Calu3 (cell line): ENCODE measurements at places on chromosomes 11 and 22.

DNA sequence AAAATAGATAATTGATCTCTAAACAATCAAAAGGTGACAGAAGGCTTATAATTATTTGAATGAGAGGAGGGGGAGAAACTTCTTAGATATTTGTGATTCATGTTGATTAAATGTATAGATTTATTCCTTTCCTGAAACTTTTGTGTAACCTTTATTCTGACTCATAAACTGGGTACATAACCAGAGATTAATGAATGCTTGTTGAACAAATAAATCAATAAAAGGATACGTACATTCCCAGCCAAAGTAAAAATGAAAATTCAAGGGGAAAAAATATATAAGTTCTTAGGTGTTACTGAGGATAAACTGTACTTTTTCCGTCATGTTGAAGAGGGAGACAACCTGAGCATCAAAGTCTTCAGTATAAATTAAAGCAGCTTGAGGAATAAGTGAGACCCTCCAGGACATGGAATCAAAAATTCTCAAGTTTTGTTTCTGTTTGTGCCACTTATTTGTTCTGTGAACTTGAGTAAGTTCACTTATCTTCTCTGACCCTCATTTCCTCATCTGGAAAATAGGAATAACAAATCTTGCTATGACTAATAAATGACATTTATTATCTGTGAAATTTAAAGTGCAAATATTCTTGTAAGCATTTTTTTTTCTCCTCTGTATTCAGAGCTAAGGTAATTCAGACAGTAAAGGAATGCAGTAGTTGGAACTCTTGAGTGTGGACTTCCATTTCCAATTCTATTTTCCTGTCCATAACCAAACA, 195.4 kb downstream of the METTL15 start:
- no peaks in the 10 kb centered on the region for H3K27me3 ChIP-seq
- H3K4me3 ChIP-seq: peak overlapping the region; percentile 30
- H3K4me1 ChIP-seq: no peaks in the 10 kb centered on the region
- no peak for DNase-seq

- H3K27me3 ChIP-seq: peaks cover 15% of the 10 kb centered on the region
- H3K4me1 ChIP-seq: peaks cover 12% of the 10 kb centered on the region
- H3K36me3 ChIP-seq: no peaks in the 10 kb centered on the region
- DNase-seq: no peak
These were observed 48.0 kb upstream of the AMPD3 start for GRCh38 chr11:10407055-10407454.

DNA sequence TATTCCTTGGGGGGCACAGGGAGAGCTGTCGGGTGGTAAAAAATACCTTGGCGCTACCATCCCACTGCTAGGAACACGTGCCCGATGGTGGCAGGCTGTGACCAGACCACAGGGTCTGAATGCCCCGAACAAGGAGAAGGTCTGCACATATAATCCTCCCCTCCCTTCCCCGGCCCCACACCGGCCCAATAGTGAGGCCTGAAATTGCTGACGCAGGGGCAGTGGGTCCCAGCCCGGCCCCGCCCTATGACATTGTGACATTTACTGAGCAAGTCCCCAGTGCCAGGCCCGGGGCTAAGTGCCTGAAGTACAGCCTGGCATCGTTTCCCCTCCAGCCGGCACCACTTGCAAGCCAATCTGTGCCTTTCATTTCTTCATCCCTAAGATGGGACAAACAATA, 19.5 kb downstream of the MN1 start:
- H3K27ac ChIP-seq: no peak overlapping the region
- no peaks in the 10 kb centered on the region for H3K4me1 ChIP-seq
- no peak overlapping the region for H3K4me3 ChIP-seq

GRCh38 chr11:62682518-62682917, 3.6 kb upstream of the UBXN1 start:
- no peak overlapping the region for H3K27ac ChIP-seq
- H3K27me3 ChIP-seq: no peaks in the 10 kb centered on the region
- H3K36me3 ChIP-seq: peaks cover 26% of the 10 kb centered on the region
- H3K4me3 ChIP-seq: no peak overlapping the region
- H3K4me1 ChIP-seq: peaks cover 14% of the 10 kb centered on the region

DNA sequence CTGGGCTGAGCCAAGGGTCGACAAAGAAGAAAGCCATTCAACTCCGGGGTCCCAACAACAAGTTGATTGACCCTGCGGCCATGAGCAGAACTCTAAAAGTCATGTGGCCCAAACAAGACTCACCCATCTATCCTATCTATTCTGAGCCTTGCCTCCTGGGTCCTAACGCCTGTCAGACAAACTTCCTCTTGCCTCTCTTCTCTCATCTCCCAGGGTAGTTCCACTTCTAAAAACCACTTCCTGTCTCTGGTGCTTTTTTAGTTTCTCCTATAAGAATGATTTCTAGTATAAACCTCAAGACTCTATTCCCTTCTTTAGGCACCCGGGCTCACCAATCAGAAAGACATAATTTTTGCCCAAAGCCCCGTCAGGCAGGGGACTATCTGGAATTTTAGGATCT, 530.2 kb downstream of the DLG2 start:
- H3K27ac ChIP-seq: no peak overlapping the region
- H3K4me1 ChIP-seq: peaks cover 16% of the 10 kb centered on the region
- no peak overlapping the region for H3K4me3 ChIP-seq
- DNase-seq: no peak
- H3K27me3 ChIP-seq: no peaks in the 10 kb centered on the region

GRCh38 chr11:66685276-66686099, 7.8 kb upstream of the RBM4B start:
- no peaks in the 10 kb centered on the region for H3K27me3 ChIP-seq
- no peaks in the 10 kb centered on the region for H3K4me1 ChIP-seq
- H3K36me3 ChIP-seq: peaks cover 27% of the 10 kb centered on the region
- no peak overlapping the region for H3K4me3 ChIP-seq

DNA sequence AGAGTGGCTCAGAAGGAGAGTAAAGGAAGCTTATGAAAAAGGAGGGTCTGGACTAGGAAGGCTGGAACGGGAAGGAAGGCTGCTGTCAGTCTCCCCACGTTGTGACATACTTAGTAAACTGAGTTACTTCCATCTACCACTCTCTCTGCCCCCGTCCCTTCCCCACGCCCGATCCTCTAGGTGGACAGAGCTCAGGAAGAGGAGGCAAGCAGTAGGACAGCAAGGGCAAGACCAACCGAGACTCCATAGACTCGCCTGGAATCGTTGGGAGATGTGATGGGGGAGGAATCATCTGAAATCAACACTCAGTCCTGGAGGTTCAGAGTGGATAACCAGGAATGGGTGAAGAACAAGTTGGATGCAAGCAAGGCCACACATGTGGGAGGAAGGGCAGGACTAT, 240.7 kb downstream of the BUD13 start:
- no peaks in the 10 kb centered on the region for H3K4me1 ChIP-seq
- H3K27me3 ChIP-seq: peaks cover 95% of the 10 kb centered on the region
- no peak overlapping the region for H3K27ac ChIP-seq

DNA sequence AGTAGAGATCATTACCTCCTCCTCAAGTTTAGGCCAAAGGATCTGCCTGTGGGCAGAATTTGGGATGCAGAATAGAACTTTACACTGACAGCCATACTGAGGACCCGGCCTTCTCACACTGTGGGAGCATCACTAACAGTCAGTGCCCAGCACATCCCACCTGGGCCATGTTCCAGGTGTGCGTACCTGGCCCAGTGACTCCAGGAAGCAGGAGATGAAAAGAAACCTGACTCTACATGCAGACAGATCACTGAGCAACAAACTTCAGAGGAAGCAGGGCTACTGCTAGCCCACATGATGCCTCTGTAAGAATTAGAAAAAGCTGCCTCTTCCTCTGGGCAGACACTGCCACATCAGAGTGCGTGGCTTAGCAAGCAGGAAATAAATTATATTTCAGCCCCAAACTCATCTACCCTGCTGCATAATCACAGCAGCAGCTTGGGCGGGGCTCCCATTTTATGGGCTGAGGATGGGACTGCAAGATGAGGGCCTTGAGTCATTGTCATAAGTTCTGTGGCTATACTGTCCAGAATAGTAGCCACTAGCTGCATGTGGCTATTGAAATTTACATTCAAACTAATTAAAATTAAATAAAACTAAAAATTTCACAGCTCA, 6.0 kb upstream of the LMO2 start:
- no peak overlapping the region for H3K4me3 ChIP-seq
- no peaks in the 10 kb centered on the region for H3K4me1 ChIP-seq
- no peak overlapping the region for H3K27ac ChIP-seq
- H3K27me3 ChIP-seq: peaks cover 67% of the 10 kb centered on the region

DNA sequence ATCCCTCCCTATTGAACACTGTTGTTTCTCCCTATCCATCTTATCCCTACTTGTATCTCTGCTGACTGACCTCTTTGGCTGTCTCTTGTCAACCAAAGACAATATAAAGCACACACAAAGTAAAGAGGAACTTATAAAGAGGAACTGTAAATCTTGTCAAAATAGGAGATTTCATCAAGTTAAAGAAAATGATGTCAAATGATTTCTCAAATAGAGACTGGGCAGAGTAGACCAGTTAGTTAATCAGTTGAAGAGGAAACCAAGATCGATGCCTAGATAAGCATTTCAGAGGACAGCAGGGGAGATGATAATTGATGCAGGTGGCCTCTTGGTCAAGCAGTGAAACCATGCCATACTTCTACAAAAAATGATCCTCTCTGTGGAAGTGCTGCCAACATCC, 22.7 kb downstream of the KCNQ1OT1 start:
- no peaks in the 10 kb centered on the region for H3K4me1 ChIP-seq
- H3K27ac ChIP-seq: no peak overlapping the region
- H3K4me3 ChIP-seq: no peak overlapping the region
- H3K27me3 ChIP-seq: no peaks in the 10 kb centered on the region

DNA sequence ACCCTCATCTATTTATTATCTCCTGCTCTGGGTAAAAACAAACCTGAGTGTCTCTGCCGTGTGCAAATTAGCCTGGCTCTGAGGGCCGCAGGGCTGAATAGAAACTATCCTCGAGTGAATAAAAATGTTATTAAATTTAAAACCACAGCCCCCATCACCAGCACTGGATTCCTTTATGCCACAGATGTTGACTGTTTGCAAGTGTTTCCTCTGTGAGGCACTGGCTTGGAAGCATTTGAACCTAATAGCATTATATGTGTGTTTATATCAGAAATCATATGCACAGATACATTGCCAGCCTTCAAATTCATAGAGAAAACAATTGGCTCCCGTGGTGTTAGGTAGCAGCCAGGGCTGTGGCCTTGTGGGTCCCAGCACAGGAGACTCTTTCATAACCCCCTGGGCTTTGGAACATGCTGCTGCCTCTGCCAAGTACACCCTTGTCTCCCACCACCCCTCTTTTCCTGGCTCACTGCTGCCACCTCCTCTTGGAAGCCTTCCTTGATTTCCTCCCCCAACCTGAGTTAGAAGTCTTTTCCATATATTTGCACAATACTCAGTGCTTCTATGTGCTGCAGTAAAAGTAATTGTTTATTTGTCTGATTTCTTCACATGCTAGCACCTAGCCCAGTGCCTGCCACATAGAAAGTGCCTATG, 294.4 kb downstream of the DDX10 start:
- H3K36me3 ChIP-seq: no peaks in the 10 kb centered on the region
- no peaks in the 10 kb centered on the region for H3K27me3 ChIP-seq
- H3K4me3 ChIP-seq: no peak overlapping the region
- no peak overlapping the region for H3K27ac ChIP-seq

- DNase-seq: no peak
- no peak overlapping the region for H3K4me3 ChIP-seq
- no peaks in the 10 kb centered on the region for H3K4me1 ChIP-seq
- no peaks in the 10 kb centered on the region for H3K36me3 ChIP-seq
- peaks cover 3% of the 10 kb centered on the region for H3K27me3 ChIP-seq
- no peak overlapping the region for H3K27ac ChIP-seq
These were observed 380.2 kb downstream of the TMEM135 start for GRCh38 chr11:87417951-87418350.

- no peak overlapping the region for H3K4me3 ChIP-seq
- H3K4me1 ChIP-seq: no peaks in the 10 kb centered on the region
- no peak for DNase-seq
- peaks cover 75% of the 10 kb centered on the region for H3K27me3 ChIP-seq
- H3K36me3 ChIP-seq: no peaks in the 10 kb centered on the region
- no peak overlapping the region for H3K27ac ChIP-seq
These were observed 2.5 kb downstream of the FGF3 start for GRCh38 chr11:69816671-69817070.
